ENCODE measurements at places on chromosomes 7 and 10.

GRCh38 chr10:122853665-122854313 lies 8.1 kb upstream of the CUZD1 start:
- DNase-seq: no peak

DNA sequence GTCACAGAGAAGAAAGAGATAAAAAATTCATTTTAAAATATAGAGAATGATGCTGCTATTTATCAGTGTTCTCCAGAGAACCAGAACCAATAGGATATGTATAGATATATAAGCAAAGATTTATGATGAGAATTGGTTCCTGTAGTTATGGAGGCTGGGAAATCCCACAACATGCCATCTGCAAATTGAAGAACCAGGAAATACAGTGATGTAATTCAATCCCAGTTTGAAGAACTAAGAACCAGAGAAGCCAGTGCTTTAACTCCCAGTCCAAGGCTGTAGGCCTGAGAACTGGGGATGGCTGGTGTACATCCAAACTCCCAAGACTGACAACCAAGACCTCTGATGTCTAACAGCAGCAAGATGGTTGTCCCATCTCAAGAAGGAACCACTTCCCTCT lies 192.9 kb upstream of the PLXDC2 start:
- no peak for DNase-seq

GRCh38 chr7:139720705-139721231 lies 57.0 kb downstream of the HIPK2 start:
- no peak for DNase-seq

GRCh38 chr10:49254556-49255318 lies 44.2 kb upstream of the C10orf71 start:
- no peak for DNase-seq

DNA sequence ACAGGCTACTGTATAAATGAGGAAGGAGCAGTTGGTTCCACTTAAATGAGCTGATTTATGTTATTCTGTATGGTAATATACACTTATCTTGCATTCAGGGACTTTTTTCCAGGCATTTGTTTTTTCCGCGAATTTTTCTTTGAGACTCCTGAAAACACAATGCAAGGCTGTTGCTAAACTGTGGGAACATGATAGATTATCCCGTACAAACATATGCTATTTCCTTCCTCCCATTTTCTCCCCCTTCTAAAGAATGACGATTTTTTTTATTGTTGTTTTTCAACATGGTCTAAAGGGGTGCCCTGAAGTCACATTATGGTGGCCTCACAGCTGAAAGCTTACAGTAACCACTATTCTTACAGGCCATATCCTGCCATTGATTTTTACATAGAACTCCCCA lies 523.9 kb upstream of the NRP1 start:
- no peak for DNase-seq

DNA sequence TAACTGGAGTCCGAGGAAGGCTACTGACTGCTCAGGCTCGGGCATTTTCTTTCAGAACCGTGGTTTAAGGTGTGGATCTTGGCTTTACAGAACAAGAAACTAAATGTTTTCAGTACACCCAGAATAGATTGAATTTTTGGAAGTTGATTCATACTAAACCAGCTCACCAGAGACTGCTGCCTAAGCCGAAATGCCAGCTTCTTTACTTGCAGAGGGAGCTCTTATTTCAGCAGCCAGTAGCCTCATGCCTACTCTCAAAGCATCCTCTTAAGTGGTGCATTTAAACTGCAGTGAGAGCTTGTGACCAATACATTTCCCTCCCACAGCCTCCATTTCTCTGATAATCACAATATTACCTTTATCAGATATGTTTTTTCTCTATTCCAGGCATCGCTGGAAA lies 615.1 kb downstream of the SUGCT start:
- no peak for DNase-seq

All from SJSA1 (cell line).